ENCODE measurements at places on chromosomes 13 and 19.

- DNase-seq, result peak; percentile 32
Measured at GRCh38 chr19:5624018-5624663, 1.3 kb downstream of the SAFB start.

DNA sequence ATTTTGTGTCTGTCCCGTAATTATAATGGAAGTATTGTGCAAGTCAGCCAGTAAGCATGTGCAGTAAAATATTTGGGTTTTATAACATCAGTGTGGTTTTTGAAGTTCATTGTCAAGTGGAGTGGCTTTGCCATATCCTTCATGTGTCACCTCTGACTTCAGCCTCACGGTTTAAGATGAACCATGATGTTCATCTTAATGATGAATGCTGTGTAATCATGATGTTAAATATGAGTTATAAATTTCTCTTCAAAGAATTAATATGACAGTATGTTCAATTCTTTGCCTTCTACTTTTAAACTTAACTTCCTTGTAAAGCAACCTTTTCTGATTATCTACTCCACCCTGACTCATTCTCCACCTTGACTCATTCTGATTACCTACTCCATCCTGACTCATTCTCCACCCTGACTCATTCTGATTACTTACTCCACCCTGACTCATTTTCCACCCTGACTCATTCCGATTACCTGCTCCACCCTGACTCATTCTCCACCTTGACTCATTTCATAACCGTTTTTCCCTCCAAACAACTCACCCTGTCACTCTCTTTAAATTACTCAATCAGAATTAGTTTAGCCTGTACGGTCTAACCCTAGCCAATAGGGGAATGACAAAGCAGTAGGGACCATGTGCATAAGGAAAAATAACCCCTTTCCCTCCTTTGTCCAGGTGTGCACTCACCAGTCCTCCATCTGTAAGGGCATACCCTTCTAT is 50.3 kb upstream of the ANKRD10 start:
- no peak for DNase-seq

- no peak for DNase-seq
Measured at GRCh38 chr13:37348916-37349643, 243.6 kb upstream of the CSNK1A1L start.

DNA sequence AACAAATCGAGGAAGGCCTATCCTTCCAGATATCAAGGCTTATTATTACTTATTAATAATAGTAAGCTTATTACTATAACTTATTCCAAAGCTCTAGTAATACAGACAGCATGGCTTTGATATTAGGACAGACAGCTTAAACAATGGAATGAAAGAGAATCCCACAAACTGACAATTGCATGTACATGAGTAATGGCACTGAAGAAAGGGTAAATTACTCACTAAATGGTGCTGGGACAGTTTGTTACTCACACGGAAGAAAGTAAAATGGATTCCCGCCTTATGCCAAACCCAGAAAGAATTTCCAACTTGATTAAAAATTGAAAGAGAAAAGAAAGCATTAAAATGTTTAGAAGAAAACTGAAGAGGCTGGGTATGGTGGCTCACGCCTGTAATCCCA is 60.3 kb downstream of the MIPEP start:
- no peak for DNase-seq

DNA sequence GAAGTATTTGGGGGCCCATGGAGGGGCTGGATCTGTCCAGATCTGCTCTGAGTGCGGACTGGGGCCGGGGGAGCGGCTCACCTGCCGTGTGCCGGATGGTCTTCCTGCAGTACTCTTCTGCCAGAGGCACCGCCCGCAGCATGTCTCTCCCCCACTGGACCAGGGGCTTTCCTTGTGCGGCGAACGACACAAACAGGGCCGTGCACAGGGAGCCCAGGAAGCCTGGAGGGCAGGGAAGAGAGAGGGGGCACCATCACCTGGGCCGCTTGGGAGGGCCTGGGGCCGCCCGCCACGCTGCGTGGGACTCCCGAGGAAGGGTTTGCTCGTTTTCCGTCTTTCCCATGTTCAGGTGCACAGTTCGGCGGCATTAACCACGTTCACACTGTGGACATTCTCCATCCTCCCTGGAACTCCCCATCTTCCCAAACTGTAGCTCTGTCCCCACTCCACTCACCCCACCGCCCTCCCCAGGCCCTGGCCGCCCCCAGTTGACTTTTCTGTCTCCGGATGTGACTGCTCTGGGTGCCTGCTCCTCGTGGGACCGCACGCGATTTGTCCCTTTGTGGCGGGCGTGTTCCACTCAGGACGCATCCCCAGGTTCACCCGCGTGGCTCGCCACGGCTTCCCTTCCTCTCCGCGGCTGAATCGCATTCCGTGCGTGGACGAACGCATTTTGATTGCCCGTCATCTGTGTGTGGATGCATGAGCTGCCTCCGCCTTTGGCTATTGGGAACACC is 24.2 kb downstream of the ADPRHL1 start:
- no peak for DNase-seq

GRCh38 chr19:35746087-35746462 is 624 bp downstream of the PSENEN start:
- DNase-seq, result no peak

- no peak for DNase-seq
Measured at GRCh38 chr19:1141944-1142343, 32.1 kb downstream of the SBNO2 start.

- no peak for DNase-seq
Measured at GRCh38 chr19:40422748-40423566, 2.8 kb downstream of the SERTAD1 start.

DNA sequence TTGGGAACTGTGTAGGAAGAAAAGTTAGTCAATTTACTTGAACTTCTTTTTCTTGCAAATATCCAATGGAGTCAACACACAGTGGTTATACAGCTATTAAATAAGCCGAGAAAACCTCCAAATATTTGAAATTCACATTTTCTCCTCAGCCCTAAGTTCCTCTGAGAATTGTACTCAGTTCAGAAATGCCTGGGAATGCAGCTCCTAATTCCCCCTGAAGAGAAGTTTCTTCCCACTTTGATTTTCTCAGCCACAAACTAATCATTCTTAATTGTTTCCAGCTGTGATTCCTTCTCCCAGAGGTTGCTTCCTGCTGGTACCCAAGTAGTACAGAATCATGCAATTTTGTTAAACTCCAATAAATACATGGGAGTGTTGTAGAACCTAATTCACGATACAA is 246.1 kb upstream of the MIR17HG start:
- no peak for DNase-seq

DNA sequence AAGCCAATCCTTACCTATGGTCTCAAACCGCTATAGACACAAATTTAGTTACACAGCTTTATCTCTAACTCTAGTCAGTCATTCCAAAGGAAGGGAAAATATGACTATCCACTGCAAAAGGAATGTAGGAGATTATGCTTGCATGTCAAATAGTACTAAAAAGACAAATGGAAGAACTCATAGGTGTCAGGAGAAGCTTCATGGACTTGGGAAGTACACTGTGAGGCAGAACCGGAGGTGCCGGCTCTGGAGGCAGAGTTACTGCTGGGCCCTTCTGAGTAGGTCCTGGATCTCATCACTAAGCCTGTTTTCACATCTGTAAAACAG is 97.5 kb downstream of the FOXO1 start:
- DNase-seq, result no peak
